ENCODE measurements at places on chromosomes 2 and 18. TPM values are rescaled to one million over a fixed set of nuclear protein-coding genes. Genes with fewer than 3 reads are reported as not detected.
A peak's percentile ranks its signal among the peaks of the same experiment; 100 is the strongest.

GRCh38 chr18:35861367-35862118 is 110.9 kb upstream of the RMP24 start:
- no peak overlapping the region for H3K27ac ChIP-seq
- peaks cover 2% of the 10 kb centered on the region for H3K4me1 ChIP-seq
- H3K36me3 ChIP-seq: no peaks in the 10 kb centered on the region
- H3K4me3 ChIP-seq: no peak overlapping the region
- no peaks in the 10 kb centered on the region for H3K27me3 ChIP-seq

GRCh38 chr2:47815764-47816163 is 32.8 kb downstream of the MSH6 start:
- peaks cover 20% of the 10 kb centered on the region for H3K36me3 ChIP-seq
- no peak overlapping the region for H3K4me3 ChIP-seq
- no peak overlapping the region for H3K27ac ChIP-seq
- H3K27me3 ChIP-seq: no peaks in the 10 kb centered on the region

DNA sequence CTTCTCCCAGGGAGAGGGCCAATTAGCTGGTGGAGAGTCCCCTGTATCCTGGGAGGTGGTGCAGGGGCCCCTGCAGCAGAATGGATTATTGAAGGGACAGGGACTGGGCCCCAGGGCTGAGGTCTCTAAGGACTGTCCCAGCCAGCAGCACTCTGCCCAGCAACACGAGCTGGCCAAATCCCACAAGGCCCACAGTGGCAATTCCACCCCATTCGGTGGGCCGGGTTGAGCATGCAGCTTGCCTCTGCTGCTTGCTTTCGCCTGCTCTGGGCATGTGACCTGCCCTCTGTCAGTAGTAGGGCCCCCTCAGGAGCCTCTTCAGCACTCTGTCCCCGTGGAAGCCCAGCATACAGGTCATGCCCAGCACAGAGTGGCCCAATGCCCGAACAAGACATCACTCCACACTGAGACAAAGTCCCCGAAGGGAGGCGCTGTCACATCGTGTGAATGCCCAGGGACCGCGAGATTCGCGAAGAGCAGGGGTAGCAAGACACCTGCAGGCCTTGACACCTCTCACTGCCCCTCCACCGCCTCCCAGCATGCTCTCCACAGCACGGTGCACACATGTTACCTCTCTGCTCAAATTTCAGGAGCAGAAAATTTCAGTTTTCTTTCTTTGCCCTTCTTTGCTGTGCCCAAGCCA is 65.4 kb downstream of the CRACDL start:
- no peak overlapping the region for H3K4me3 ChIP-seq
- peaks cover 11% of the 10 kb centered on the region for H3K4me1 ChIP-seq
- H3K36me3 ChIP-seq: no peaks in the 10 kb centered on the region
- no peak for DNase-seq

GRCh38 chr2:73373344-73373743 is 12.3 kb upstream of the ALMS1 start:
- H3K4me3 ChIP-seq: no peak overlapping the region
- H3K27ac ChIP-seq: no peak overlapping the region
- DNase-seq: no peak
- no peaks in the 10 kb centered on the region for H3K27me3 ChIP-seq
- no peaks in the 10 kb centered on the region for H3K36me3 ChIP-seq
- no peaks in the 10 kb centered on the region for H3K4me1 ChIP-seq

GRCh38 chr18:13611601-13612195 is 114.7 kb downstream of the FAM210A start:
- H3K4me3 ChIP-seq: peak overlapping the region; percentile 34
- H3K27ac ChIP-seq: peak overlapping the region; percentile 77
- no peaks in the 10 kb centered on the region for H3K36me3 ChIP-seq
- DNase-seq: no peak
- peaks cover 20% of the 10 kb centered on the region for H3K4me1 ChIP-seq

- H3K36me3 ChIP-seq: no peaks in the 10 kb centered on the region
- DNase-seq: no peak
- H3K4me3 ChIP-seq: no peak overlapping the region
- no peak overlapping the region for H3K27ac ChIP-seq
- H3K27me3 ChIP-seq: no peaks in the 10 kb centered on the region
Measured at GRCh38 chr2:37317746-37318145, 6.9 kb downstream of the PRKD3 start.

GRCh38 chr18:11407940-11408339 is 201.5 kb upstream of the SLC35G4 start:
- no peaks in the 10 kb centered on the region for H3K4me1 ChIP-seq
- DNase-seq: no peak
- no peak overlapping the region for H3K4me3 ChIP-seq
- no peak overlapping the region for H3K27ac ChIP-seq
- no peaks in the 10 kb centered on the region for H3K36me3 ChIP-seq
- H3K27me3 ChIP-seq: no peaks in the 10 kb centered on the region

DNA sequence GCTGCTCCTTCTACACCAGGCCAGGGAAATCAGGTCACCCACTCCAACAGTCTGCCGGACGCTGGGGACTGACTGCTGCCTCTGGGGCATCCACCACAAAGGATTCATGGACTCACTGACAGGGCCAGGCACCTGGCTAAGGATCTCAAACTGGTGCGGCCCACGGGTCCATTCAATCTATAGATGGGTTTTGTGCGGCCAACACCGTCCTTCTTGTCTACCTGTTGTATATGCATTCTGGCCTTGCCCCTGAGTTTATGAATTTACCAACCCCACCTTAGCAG is 10.9 kb upstream of the SLC20A1 start:
- H3K27ac ChIP-seq: no peak overlapping the region
- H3K4me3 ChIP-seq: no peak overlapping the region
- no peaks in the 10 kb centered on the region for H3K36me3 ChIP-seq
- no peak for DNase-seq
- no peaks in the 10 kb centered on the region for H3K27me3 ChIP-seq
- H3K4me1 ChIP-seq: peaks cover 23% of the 10 kb centered on the region

GRCh38 chr2:160372010-160372356 is 121.6 kb downstream of the RBMS1 start:
- no peak overlapping the region for H3K27ac ChIP-seq
- H3K27me3 ChIP-seq: no peaks in the 10 kb centered on the region
- H3K4me1 ChIP-seq: peaks cover 21% of the 10 kb centered on the region

- H3K4me1 ChIP-seq: peaks cover 14% of the 10 kb centered on the region
- no peaks in the 10 kb centered on the region for H3K27me3 ChIP-seq
- H3K36me3 ChIP-seq: no peaks in the 10 kb centered on the region
Measured at GRCh38 chr2:239199041-239199768, 201.6 kb downstream of the HDAC4 start.

DNA sequence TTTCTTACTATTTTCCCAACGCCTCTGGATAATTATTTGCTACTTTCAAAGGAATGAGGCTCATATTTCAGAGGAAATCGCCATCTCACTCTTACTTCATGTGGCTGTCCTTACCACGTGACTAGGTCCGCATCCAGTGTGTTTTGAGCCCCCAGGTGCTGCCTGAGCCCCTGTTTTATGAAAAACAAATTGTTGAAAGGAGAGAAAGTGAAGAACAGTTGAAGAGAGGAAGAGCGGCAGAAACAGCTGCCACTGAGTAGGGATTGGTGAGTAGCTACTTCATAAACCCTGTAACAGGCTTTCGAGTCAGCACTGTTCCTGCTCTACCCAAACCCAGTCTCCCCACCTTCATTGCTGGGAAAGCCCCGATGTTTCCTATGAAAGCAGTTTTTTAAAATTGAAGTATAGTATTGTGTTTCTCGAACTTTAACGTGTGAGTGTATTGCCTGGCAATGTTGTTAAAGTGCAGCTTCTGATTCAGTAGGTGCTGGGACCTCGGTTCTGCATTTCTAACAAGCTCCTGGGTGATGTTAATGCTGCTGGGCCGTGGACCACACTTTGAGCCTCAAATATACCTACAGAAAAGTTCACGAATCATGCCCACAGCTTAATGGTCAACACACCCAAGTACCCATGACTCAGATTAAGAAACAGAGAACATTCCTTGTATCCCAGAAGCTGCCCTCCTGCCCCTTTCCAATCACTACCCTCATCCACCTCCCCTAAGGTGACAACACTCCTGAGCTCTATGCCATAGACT is 39.7 kb downstream of the TMEM177 start:
- no peak for DNase-seq
- H3K27me3 ChIP-seq: no peaks in the 10 kb centered on the region
- H3K4me1 ChIP-seq: no peaks in the 10 kb centered on the region
- H3K27ac ChIP-seq: no peak overlapping the region

DNA sequence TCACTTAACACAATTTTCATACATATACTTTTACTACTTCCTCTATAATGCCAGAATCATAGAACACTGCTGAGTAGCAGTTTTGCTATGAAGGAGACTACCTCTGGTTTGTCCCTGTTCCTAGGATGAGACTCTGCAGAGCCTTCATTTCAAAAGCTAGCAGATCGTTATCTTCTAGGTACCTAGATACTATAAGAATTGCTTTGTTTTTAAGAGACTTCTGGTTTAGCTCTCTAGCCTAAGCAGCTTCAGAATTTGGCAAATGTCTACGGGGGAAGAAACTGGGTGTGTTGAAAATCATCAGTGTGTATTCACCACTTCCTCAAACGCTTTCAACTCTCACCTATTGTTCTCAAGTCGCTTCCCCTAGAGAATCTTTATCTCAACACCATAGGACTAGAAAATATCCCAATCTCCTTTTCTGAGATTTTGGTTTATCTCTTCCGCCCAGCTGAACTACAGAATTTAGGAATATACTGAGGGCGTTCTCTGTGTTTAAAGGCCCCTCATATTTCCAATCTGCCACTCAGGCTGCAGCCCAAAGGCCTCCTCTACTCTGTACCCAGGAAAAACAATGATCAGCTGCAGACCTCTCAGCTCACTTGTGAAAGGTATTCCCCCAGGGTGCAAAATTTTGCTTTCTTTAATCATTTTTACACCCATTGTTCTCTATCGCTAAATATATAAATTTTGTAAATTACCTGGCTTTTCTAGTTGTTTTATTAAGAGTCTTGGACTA is 28.7 kb downstream of the SMAD2 start:
- peaks cover 39% of the 10 kb centered on the region for H3K4me1 ChIP-seq
- DNase-seq: no peak
- H3K27me3 ChIP-seq: no peaks in the 10 kb centered on the region
- H3K27ac ChIP-seq: no peak overlapping the region
- no peak overlapping the region for H3K4me3 ChIP-seq
- no peaks in the 10 kb centered on the region for H3K36me3 ChIP-seq

DNA sequence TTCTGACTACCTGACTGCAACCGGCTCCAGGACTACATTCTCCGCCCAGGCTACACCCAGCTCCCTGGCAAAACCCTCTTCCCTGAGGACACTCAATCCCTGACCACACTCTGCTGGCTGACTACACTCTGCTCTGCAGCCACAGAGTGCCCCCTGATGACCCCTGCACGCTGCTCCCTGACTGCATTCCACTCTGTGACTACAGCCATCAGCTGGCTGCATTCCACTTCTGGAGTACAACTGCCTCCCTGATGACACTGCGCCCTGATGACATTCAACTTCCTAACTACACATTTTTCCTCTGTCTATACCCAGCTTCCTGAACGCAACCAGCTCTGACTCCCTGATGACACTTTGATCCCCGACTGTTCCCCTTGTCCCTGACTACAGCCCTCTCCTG is 71.3 kb upstream of the NRXN1 start:
- H3K27me3 ChIP-seq: no peaks in the 10 kb centered on the region
- H3K27ac ChIP-seq: no peak overlapping the region
- no peaks in the 10 kb centered on the region for H3K4me1 ChIP-seq
- DNase-seq: no peak
- no peaks in the 10 kb centered on the region for H3K36me3 ChIP-seq

- no peak for DNase-seq
- no peak overlapping the region for H3K27ac ChIP-seq
- H3K4me1 ChIP-seq: no peaks in the 10 kb centered on the region
- no peak overlapping the region for H3K4me3 ChIP-seq
Measured at GRCh38 chr2:177397481-177398289, 5.1 kb downstream of the AGPS start.

GRCh38 chr18:13626544-13626908 is 99.8 kb downstream of the FAM210A start:
- DNase-seq: no peak
- H3K36me3 ChIP-seq: no peaks in the 10 kb centered on the region
- H3K27ac ChIP-seq: no peak overlapping the region
- no peak overlapping the region for H3K4me3 ChIP-seq
- no peaks in the 10 kb centered on the region for H3K4me1 ChIP-seq
- no peaks in the 10 kb centered on the region for H3K27me3 ChIP-seq

- no peaks in the 10 kb centered on the region for H3K4me1 ChIP-seq
- peak overlapping the region; percentile 73 for H3K4me3 ChIP-seq
- no peaks in the 10 kb centered on the region for H3K36me3 ChIP-seq
- peak overlapping the region; percentile 96 for H3K27ac ChIP-seq
- H3K27me3 ChIP-seq: no peaks in the 10 kb centered on the region
Measured at GRCh38 chr2:173075056-173075780, 428 bp upstream of the MAP3K20 start.

- H3K27ac ChIP-seq: no peak overlapping the region
- H3K36me3 ChIP-seq: no peaks in the 10 kb centered on the region
- no peak overlapping the region for H3K4me3 ChIP-seq
- H3K4me1 ChIP-seq: peaks cover 16% of the 10 kb centered on the region
Measured at GRCh38 chr2:70607121-70607561, 53.5 kb upstream of the TGFA start.

DNA sequence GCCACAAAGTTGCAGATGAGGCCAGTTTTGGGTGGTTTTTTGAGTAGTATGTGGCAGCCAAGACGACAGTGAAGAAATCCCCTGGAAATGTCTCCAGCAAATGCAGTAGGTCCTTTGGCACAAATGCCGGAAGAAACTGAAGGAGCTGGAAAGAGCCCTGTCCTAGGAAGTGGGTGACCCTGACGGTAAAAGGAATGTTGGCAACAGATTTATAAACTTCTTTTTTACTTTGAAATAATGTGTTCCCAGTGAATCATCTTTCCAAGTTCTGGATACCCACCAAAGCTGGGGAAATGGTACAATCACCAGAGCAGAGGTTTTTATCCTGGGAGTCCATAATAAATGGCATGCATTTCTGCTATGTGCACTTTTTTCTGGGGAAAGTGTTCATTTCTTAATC is 112.9 kb downstream of the CSRNP3 start:
- no peaks in the 10 kb centered on the region for H3K4me1 ChIP-seq
- no peak overlapping the region for H3K4me3 ChIP-seq
- H3K27ac ChIP-seq: no peak overlapping the region
- DNase-seq: no peak

The ACTG2 gene
- total RNA-seq: 37.7 TPM

The OR6B3 gene
- not detected for total RNA-seq

The SAG gene
- not detected for total RNA-seq

The CYS1 gene
- total RNA-seq: 1.3 TPM

The ERFE gene
- total RNA-seq: not detected

The LIMS4 gene
- 0.26 TPM for total RNA-seq

The HOXD9 gene
- 3.4 TPM for total RNA-seq

The WBP1 gene
- 34.1 TPM for total RNA-seq

The SERPINB10 gene
- total RNA-seq: 8.4 TPM

The STON1 gene
- total RNA-seq: 37.2 TPM

The DYSF gene
- 10.6 TPM for total RNA-seq

All from esophagus squamous epithelium (tissue), 5 donors.